ENCODE measurements at places on chromosomes 7 and 10. TPM values are rescaled to one million over a fixed set of nuclear protein-coding genes. Genes with fewer than 3 reads are reported as not detected.

DNA sequence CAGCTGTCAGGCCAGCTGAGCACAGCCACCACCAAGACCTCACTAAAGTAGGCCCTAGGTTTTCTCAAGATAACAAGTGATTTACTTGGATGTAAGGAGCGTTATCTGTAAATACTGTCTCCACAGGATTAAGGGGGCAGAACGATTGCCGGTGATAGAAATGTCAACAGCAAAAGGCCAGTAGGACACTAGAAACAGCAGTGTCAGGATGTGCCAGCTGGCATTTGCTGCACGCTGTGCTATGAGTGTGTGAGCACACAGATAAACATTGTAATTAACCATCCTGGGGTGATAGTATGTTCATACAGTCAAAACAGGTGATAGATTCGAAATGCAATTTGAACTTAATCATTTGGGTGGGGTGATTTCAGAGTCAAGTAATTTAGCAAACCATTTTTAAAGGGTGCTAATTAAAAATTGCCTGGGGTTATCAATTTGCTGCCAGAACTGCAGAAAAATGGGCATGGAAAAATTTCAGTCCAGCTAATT is 36.3 kb upstream of the NOBOX start:
- no peaks in the 10 kb centered on the region for H3K36me3 ChIP-seq
- DNase-seq = peak; percentile 7
- no peaks in the 10 kb centered on the region for H3K27me3 ChIP-seq
- H3K4me1 ChIP-seq = no peaks in the 10 kb centered on the region
- no peak overlapping the region for H3K27ac ChIP-seq
- no peak overlapping the region for H3K4me3 ChIP-seq

GRCh38 chr10:62919776-62920175 is 103.6 kb upstream of the EGR2 start:
- no peaks in the 10 kb centered on the region for H3K27me3 ChIP-seq
- H3K36me3 ChIP-seq = no peaks in the 10 kb centered on the region
- no peak for DNase-seq
- H3K27ac ChIP-seq = no peak overlapping the region
- peaks cover 8% of the 10 kb centered on the region for H3K4me1 ChIP-seq

DNA sequence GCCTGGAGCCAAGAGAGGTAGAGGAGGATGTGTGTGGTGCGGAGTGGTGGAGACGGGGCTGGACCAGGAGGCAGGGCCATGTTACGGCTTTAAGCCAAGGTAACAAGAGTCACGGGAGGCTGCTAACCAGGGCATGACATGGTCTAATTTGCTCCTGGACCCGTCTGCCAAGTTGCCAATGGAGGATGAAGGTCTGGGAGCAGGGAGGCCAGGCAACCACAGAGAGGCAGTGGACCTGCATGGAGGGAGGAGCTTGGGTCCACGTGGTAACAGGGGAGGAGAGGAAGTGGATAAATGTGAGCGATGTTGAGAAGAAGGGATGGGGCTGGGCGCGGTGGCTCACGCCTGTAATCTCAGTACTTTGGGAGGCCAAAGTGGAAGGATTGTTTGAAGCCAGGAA is 31.0 kb downstream of the SRRM3 start:
- no peaks in the 10 kb centered on the region for H3K27me3 ChIP-seq
- H3K36me3 ChIP-seq = no peaks in the 10 kb centered on the region
- H3K27ac ChIP-seq = no peak overlapping the region
- DNase-seq = no peak
- H3K4me1 ChIP-seq = peaks cover 12% of the 10 kb centered on the region

- H3K27me3 ChIP-seq = no peaks in the 10 kb centered on the region
- no peaks in the 10 kb centered on the region for H3K36me3 ChIP-seq
- H3K4me1 ChIP-seq = no peaks in the 10 kb centered on the region
These were observed 17.0 kb downstream of the PNLIPRP3 start for GRCh38 chr10:116444527-116445142.

DNA sequence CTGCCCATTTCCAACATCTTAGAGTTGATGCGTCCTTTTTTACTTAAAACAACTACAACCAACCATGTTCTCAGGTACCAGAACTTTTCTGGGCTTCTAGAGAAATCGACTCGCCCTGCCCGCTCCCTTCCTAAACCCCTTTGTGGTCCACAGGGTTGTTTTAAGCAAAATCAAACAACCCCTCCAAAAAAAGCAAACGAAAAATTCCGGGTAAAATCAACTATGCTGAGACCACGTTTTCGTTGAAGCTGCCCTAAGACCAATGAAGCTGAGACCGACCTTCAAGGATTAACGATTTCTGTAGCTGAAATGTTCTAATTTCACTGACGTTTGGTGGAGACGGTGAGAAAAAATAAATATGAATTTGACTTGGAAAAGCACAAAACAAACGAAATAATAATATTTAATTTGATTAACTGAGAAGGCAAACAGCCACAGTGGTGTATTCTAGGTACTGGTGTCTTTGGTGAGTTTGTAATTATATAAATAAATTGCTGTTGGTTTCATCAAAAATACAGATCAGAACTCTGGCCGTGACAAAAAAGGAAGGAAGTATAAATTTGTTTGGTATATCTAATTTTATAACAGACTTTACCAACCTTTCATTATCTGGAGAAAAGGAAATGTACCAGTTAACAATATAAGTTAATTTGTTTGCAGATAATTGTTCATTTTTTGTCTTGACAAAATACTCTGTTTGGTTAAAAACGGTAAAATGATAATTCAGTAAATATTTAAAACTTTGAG is 4.7 kb upstream of the IGF2BP3 start:
- H3K27ac ChIP-seq = no peak overlapping the region
- H3K4me3 ChIP-seq = no peak overlapping the region

- H3K4me1 ChIP-seq = no peaks in the 10 kb centered on the region
- DNase-seq = no peak
- no peaks in the 10 kb centered on the region for H3K27me3 ChIP-seq
- no peak overlapping the region for H3K4me3 ChIP-seq
These were observed 77.7 kb downstream of the TFEC start for GRCh38 chr7:115952832-115953231.

DNA sequence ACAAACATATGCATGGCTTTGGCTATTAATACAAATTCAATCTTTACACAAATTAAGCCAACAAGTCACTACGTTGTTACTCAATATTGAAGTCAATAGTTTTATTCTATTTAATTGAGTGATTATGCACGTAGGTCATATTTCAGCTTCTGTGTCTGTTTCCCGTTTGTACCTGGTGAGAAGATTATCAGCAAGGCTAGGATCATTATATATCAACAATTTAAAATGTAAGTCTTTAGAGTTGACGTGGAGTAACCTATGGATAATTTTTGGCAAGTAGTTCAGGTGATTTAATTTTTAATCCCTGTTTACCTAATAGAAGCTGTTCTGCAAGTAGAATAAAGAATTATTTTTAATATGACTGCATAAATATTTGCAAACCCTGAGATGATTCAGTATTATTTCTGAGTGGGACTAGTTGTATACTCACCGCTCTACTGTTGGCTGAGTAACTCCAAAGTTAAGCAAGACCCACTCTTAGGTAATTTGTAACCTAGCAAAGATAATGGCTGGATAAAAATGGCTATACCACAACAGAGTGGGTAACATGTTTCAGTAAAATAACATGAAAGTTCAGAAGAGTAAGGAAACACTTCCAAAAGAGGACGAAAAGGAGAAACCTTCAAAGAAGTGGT is 161.0 kb downstream of the HGF start:
- no peak overlapping the region for H3K27ac ChIP-seq
- no peaks in the 10 kb centered on the region for H3K27me3 ChIP-seq
- no peaks in the 10 kb centered on the region for H3K4me1 ChIP-seq
- DNase-seq = no peak
- H3K36me3 ChIP-seq = no peaks in the 10 kb centered on the region

- H3K27ac ChIP-seq = no peak overlapping the region
- no peak overlapping the region for H3K4me3 ChIP-seq
- H3K27me3 ChIP-seq = no peaks in the 10 kb centered on the region
- no peaks in the 10 kb centered on the region for H3K36me3 ChIP-seq
These were observed 24.8 kb downstream of the GNA12 start for GRCh38 chr7:2819161-2819953.

NPSR1 gene
- not detected for total RNA-seq

OR2A5 gene
- not detected for total RNA-seq

MRPS33 gene
- total RNA-seq = not detected

TCAF2 gene
- not detected for total RNA-seq

FBXL15 gene
- 22.9 TPM for total RNA-seq

INHBA gene
- 0.58 TPM for total RNA-seq

OR2A42 gene
- total RNA-seq = not detected

Measured in stomach (tissue), 19 donors.